ENCODE measurements at places on chromosomes 6 and 20.

GRCh38 chr6:113774127-113774825 lies 82.9 kb upstream of the MARCKS start:
- no peak for DNase-seq

- DNase-seq: no peak
Observed at GRCh38 chr6:13288481-13288880, 39.9 kb downstream of the TBC1D7 start.

- DNase-seq: no peak
Observed at GRCh38 chr6:137001299-137001976, 43.3 kb downstream of the IL20RA start.

- DNase-seq: no peak
Observed at GRCh38 chr6:25193460-25194171, 85.6 kb upstream of the CARMIL1 start.

DNA sequence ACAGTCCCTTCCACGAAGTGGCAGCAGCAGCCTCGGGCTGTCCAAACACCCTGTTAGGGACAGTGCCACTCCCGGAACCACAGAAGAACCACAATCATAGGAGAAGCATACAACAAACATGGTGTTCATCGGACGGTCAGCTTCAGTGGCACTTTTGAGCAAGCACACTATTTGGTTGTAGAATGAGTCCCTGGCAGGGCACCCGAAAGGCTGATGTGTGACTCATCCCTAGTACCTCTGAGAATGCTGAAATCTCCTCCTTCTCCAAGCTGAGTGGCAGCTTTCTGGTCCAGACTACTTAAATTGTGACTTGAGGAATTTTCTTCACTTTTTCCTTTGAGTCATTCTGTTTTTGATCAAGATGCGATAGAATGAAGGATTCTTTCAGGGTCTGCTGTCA lies 282.5 kb downstream of the ESR1 start:
- no peak for DNase-seq

DNA sequence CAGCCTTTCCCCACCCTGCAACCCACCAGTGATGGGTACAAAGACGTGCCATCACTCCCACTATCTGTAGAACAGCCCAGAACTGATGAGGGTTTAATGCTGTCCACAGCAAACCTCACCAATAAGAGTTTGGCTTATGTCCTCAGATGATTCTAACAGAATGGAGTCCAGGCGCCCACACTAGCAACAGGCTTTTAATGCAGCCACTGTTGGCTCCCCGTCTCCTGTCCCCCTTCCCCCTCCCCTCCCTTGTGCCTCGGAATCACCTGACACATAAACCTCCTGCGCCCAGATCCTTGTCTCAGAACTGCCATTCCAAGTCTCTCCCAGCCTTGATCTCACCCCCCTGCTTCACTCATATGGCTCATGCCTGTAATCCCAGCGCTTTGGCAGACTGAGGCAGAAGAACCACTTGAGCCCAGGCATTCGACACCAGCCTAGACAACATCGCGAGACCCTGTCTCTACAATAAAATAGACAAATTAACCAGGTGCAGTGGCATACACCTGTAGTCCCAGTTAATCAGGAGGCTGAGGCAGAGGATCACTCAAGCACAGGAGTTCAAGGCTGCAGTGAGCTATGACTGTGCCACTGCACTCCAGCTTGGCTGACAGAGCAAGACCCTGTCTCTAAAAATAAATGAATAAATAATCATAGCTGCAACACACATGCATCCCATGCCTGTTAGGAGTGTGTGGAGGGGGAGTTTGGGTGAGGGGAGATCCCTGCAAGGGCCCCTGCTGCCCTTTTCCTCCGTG lies 85.6 kb downstream of the SNX5 start:
- DNase-seq: no peak

GRCh38 chr20:19812696-19813095 lies 54.6 kb downstream of the RIN2 start:
- no peak for DNase-seq

GRCh38 chr6:98977671-98978292 lies 30.0 kb upstream of the FBXL4 start:
- no peak for DNase-seq

GRCh38 chr20:43545837-43546578 lies 12.8 kb upstream of the SGK2 start:
- no peak for DNase-seq

DNA sequence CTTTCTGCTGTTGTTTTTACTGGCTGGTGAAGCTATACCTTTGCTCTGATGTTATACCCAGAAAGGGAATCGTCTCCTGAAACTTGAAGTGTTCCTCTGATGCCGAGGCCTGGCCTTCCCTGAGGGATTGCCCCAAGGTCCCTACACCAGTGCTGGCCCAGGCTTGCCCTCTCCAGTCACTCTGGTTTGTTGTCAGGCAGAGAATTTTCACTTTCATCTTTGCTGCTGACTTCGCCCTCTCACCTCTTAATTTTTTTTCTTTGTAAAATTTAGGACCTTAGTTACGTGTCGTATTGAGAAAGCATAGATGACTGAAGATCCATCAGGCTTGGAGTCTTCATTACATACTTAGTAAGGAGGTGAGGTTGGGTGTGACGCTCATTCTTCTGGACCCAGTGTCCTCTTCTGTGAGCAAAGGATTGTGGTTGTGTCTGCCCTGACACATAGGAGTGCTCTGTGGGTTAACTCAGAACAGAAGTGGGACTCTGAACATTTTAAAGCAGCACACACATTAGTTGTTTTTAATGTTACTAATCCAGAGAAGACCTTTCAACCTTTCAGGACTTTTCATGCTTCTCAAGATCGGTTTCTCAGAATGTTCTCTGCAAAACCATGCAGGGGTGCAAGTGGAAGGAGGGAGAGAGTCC lies 45.4 kb downstream of the TULP4 start:
- no peak for DNase-seq

DNA sequence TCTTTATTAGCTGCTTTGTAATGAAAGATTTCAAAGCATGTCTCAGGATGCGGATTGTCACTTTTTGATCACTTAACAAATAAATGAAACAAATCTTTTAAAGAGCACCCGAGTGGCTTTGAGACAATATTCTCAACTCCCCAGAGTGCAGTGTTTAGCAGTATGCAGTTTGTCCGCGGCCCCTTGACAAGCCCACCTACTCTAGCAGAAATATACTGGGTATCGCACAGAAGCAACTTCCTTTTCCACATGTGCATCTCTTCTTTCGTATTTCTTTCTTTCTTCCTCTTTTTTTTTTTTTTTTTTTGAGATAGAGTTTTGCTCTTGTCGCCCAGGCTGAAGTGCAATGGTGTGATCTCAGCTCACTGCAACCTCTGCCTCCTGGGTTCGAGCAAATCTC lies 84.5 kb upstream of the FAM184A start:
- DNase-seq: no peak

DNA sequence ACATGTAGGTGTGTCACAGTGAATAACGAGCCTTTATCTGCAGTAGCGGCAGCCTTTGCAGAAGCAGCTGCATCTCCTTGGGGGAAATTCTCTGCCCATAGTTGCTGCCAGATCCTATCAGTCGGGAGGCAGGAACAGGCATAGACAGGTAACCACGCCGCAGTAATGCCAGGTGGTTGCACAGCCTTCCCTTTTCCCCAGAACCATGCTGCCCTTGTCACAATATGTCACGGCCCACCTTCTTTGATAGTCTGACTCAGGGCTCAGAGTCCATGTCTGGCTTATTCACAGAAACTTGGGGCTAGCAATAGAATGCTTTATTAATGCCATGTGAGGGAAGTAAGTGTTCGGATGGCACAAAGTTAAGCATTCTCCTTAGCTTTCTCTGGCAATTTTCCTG lies 76.6 kb downstream of the F13A1 start:
- no peak for DNase-seq

DNA sequence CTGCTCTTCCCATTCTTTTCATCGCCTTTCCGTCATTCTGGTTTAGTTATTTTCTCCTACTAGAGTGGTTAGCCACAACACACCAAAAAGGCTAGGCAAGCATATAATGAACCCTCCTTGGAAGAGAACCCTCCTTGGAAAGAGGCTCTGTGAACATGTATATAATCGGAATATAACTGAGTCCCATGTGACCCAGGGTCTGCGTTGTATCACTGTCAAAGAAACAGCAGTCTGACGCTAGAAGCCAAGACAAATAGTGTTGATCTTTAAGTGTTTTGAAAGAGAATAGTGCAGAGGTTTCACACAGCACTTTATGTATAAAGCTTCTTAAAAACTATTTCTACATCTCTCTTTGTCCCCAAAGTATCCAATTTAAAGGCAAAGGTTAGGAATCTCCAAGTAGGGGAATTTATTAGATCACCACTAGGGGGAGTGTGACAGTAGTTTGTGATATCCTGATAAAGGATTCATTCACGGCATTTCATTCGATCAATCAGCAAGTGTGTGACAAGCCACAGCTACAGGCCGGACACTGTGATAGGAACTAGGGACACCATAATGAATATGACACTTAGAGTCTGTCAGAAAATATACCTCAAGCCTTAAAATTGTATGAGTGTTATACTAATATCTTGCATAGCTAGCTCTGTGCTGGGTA lies 395.3 kb downstream of the CD109 start:
- DNase-seq: peak; percentile 54

DNA sequence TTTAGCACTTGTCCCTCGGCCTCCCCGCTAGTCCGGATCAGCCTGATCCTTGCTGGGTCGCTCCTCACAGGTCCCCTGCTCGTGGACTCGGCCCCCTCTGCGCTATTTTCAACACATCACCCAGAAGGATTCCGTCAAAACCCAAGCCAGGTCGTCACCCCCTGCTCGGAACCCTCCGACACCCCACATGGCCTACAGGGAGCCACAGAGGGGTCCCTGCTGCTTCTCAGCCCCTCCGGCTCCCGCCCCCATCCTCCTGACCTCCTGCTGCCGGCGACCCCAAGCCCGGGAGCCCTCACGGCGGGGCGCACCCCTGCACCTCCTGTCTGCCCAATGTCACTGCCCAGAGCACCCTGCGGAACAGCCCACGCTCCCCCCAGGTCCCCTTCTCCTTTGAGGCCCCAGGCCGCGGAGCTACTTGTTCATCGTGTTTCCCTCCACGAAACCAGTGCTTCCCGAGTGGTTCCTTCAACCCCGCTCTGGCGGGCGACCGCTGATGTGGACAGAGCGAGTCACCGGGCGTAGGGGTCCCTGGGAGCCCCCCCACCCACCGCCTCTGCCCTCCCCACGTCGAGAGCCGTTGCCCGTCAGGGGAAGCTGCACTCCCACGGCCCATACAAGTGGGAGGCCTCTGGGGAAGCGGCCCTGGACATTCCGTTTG lies 638 bp upstream of the MYL9 start:
- DNase-seq: no peak

DNA sequence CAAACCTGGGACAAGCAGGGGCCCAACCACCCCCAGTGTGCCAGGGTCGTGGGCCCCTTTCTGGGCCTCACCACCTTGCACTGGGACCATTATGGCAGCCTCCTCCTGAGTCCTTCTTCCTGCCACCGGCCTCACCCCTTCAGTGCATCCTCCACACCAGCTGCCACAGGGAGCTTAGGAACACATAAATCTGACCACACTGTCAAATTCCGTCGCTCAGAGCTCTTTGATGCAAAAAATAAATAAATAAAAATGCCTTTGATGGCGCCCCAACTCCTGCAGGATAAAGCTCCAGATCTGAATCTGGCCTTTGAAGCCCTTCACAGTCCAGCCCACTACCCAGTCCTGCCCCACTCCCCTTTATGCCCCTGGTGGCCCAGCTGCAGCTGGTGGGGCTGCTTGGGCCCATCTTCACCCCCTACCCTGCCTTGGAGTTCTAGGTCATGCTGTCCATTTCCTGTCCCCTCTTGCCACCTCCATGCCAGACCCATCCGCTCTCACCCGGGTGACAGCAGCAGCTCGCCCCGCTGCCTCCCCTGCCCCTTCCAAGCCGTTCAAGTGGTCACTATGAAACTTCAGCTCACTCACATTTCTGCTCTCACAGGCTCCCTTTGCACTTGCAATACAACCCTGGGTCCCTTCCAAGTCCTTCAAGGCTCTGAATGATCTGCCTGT lies 16.0 kb downstream of the MYH7B start:
- no peak for DNase-seq

DNA sequence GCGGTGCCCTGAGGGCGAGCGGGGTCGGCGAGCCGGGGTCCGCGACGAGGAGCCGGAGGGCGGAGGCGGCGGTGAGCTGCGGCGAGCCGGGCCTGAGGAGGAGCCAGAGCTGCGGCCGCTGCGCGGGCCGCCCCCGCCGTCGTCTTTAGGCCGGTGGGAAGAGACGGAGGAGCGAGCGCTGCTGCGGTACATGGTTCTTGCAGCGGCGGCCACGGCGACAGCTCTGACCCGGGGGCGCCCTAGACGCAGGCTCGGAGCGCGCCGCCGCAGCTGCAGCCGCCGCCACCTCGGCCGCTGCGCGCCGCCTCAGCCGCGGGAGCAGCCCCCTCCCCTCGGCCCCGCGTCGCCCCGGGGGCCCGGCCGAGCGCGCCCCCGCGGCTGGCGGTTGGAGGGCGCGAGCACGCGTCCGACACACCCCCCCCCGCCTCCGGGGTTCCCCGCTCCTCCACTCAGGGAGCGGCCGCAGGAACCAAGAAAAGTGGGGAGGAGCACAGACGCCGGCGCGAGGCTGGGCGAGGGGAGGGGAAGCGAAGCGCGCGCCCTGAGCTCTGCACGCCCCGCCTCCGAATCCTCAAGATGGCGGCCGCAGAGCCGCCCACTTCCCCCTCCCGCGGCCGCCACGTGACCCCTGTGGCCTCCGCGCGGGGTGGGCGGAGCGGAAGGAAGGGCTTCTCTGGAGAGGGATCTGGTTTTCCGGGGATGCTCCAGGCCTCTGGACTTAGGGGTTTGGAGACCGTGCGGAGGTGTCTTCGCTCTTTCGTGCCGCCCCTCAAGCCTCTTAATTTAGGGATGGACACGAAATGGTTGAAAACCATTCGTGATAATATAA lies at the start of gene ZNF318:
ZNF318 (minus strand) TSS at position 474 of the 829 bp plus-strand sequence; CDS start at position 192, 282 bp downstream.
- DNase-seq: peak; percentile 96
